ENCODE measurements at places on chromosomes 4 and X.

- no peak for DNase-seq
Measured at GRCh38 chrX:136745215-136746173, 35.2 kb downstream of the ARHGEF6 start.

GRCh38 chrX:44906041-44906440 lies 33.1 kb downstream of the KDM6A start:
- no peak for DNase-seq

DNA sequence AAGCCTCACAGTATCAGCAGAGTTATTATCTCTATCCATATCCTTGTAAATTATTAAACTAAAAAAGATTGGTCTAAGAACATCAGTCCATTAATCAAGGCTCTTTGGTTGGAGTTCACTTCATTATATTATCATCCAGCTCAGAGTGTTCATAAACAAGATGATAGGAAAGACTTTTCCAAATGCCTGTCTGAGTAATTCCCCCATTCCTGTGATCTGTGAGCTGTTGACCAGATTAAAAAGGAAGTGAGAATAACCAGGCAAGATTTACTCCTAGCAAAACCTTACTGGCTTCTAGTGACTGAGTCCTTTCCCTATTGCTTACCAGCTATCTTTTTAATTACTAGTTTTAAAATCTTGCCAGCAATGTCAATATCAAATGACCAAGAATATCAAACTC lies 14.9 kb downstream of the PKD2 start:
- DNase-seq = no peak

GRCh38 chr4:67014592-67014991 lies 530.7 kb downstream of the CENPC start:
- no peak for DNase-seq

DNA sequence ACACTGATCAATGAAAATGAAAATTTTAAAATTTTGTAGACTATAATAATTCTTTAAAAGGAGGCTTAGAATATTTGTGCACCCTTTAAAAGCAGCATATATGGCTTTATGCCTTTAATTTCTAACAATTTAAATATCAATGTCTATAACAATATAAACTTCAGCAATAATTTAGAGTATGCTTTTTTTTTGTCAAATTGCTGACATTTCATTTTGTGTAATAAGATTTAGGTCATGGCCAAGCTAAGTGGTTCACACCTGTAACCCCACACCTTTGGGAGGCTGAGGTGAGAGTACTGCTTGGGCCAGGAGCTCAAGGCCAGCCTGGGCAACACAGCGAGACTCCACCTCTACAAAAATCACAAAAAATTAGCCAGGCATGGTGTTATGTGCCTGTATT lies 86.2 kb downstream of the PDGFC start:
- DNase-seq = no peak

DNA sequence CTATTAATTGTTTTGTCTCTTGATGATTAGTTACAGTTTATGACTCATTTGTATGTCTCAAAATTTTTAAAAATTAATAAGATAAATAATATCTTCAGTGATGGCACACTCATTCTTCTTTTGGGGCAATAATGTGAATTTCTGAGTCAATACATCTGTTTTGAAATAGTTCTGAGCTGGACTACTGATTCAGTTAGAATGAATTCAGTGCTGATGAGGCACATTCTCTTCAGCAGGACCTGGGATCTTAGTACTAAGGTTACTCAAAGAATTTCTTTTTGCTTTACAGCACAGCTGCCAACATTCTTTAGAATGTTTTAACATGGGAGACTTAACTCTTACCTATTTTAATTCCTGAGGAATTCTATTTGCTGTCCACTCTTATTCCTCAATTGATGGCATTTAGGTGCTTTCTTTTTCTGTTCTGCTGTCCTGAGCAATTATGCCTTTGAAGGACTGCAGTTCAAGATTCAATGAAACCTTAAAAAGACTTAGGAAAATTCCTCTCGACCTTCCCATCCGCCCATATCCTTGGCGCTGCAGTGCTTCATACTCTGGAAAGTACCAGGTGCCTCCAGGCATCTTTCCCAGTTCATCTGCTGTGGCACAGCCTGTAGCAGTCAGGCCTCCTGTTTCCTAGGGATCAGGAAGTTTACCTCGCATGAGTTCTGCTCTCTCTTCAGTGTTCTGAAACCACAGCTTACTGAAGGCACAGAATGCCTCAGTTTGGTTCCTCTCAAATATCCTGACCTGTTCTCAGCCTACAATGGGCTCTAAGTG lies 213.7 kb downstream of the FSTL5 start:
- no peak for DNase-seq

GRCh38 chrX:112043997-112044396 lies 38.6 kb downstream of the TRPC5 start:
- no peak for DNase-seq

DNA sequence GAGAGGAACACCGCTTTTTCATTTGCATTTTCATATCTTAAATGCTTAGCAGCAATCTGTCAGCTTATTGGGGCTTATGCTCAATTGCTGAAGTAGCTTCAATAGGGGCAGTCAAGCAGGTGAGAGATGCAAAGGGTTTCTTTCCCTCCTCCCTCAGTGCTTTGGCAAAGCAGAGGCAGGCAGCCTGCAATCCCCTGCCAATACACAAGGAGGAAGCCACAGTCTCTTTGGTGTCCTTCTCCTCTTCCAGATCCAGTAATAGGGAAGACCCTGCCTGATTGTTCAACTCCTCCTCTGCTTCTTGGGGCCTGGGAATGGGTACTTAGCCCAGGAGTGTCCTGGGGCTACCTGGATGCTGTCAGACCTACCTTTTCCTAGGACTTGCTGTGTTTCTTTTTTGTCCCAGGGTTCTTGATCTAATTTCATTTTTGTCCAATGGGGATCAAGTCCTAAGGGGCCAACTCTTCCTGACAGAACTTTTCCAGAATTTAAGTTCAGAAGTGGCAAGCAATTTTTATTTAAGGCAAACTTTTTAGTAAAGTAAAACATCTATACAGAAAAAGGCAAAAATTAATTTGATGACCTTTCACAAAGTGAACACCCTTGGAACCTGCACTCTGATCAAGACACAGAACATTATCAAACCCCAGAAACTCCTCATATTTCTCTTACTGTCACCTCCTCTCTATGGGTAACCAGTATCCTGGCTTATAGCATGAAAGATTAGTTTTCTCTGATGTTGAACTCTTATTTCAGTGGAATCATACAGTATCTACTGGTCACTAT lies 260.3 kb downstream of the PPP3CA start:
- DNase-seq = no peak

- DNase-seq = no peak
Measured at GRCh38 chrX:11555759-11556158, 110.0 kb downstream of the ARHGAP6 start.

DNA sequence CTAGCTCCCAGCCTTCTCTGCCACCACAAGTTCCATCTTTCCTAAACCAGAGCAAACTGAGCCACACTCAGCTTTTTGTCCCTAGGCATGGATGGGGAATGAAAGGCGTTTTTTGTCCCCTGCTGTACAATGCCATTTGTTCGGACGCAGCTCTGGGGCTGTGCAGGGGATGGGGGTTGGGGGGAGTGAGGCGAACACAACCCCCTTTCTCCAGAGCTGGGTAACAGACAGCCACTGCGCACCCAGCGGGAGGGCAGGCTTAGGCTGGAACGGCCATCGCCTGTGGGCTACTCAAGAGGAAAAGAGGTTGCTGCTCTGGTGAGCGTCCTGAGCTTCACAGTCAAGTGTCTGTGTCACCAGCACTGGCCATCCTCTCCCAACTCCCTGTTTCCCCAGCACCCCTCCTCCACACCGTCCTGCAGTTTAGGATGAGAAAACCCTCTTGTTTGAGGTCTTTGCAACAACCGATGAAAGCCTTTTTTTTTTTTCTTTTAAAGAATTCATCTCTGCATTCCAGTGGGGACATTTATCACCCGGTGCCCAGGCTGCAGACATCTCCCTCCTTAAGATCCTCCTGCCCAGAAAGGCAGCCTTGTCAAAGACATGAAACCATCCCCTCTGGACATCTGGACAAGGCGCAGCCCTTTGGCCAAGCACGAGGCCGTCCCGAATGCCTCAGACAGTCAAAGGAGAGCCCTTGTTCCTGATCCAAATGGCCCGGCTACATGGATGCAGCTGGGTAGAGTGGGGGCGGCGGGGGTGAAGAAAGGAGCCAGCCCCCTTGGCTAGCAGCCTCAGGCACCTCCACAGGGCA lies 419.6 kb downstream of the BCOR start:
- no peak for DNase-seq

- peak; percentile 57 for DNase-seq
Measured at GRCh38 chrX:51336584-51336983, 4.0 kb downstream of the NUDT10 start.

GRCh38 chr4:36348403-36348938 lies 67.1 kb downstream of the DTHD1 start:
- peak; percentile 15 for DNase-seq

GRCh38 chr4:24551492-24552289 lies 32.7 kb downstream of the DHX15 start:
- peak; percentile 17 for DNase-seq

GRCh38 chrX:47649781-47650163 lies 591 bp downstream of the ELK1 start:
- no peak for DNase-seq

GRCh38 chr4:41329361-41329760 lies 72.6 kb downstream of the UCHL1 start:
- no peak for DNase-seq

DNA sequence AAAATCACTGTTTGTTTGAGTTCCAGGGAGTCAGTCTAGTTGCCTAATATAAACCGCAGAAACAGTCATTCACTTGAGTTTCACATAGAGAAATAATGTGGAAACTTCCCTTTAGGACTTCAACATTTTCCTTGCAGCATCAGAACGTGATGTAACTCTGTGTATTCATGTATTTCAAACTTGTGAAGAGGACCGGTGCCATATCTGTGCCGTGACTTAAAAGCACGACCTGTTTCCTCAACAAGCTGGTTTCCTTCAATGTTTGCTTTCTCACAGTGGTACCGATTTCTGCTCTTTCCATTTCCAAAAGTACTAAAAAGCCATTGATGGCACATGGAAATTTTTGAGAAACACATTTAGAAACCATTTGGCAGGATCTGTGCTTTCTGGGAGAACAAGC lies 166.6 kb upstream of the RAPGEF2 start:
- no peak for DNase-seq

DNA sequence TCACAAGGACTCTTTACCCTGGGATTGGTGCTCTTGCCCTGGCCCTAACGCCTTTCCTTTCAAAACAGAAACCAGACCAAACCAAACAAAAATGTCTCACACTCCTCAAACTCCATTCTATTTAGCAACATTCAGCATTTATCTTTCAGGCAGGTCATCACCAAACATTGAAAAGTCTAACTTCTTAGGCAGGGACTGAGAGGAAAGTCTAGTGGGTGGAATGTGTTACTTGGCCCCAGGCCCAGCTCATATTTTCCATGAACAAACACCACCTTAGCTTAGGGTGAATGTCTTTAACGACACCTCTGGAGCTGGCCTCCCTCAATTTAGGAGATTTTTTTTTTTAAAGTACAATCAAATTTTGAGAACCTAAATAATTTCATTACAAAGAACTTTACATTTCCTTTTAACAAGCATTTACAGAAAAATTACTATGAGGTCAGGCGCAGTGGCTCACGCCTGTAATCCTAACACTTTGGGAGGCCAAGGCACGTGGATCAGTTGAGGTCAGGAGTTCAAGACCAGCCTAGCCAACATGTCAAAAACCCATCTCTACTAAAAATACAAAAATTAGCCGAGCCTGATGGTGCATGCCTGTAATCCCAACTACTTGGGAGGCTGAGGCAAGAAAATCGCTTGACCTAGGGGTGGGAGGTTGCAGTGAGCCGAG lies 10.2 kb upstream of the N4BP2 start:
- no peak for DNase-seq

GRCh38 chrX:1411326-1411725 lies 19.4 kb upstream of the SLC25A6 start:
- no peak for DNase-seq

GRCh38 chrX:66021765-66022631 lies 17.9 kb downstream of the VSIG4 start:
- no peak for DNase-seq

- no peak for DNase-seq
Measured at GRCh38 chr4:176886135-176886534, 93.4 kb upstream of the VEGFC start.

- DNase-seq = no peak
Measured at GRCh38 chrX:45009371-45010000, 136.5 kb downstream of the KDM6A start.

- no peak for DNase-seq
Measured at GRCh38 chr4:169428376-169428775, 157.6 kb upstream of the SH3RF1 start.

DNA sequence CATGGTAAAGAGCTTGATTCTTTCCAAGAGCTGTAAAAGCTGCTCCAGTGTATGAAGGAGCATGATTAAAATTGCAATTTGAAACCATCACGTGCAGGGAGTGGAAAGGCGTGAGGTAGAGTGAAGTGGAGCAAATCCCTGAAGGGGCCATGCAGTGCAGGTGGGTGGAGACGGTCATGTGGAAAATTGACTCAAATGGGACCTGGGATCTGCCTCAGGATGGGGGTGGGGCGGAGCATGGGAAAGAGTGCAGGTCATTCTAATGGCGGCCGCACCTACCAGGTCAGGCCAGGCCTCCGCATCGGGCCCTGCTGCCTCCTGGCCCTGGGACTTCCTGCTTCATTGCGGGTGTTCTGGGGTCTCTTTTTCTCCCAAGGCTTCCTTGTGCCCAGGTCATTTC lies 25.3 kb upstream of the TRIM60 start:
- DNase-seq = no peak
